ENCODE measurements at places on chromosomes 7 and 10. TPM values are rescaled to one million over a fixed set of nuclear protein-coding genes. Genes with fewer than 3 reads are reported as not detected.

The GDF10 gene
- total RNA-seq = 1.3 TPM

The FAM237B gene
- total RNA-seq = not detected

GRCh38 chr10:132557696-132558515 lies 20.3 kb downstream of the INPP5A start:
- DNase-seq = no peak

- no peak for DNase-seq
Observed at GRCh38 chr7:149278396-149278795, 16.4 kb downstream of the ZNF783 start.

GRCh38 chr7:53984776-53985175 lies 557.4 kb upstream of the VSTM2A start:
- DNase-seq = no peak

All from suprapubic skin (tissue), 4 donors.